Thyroid gland (tissue), 4 donors: ENCODE measurements at places on chromosomes 16 and 17.

DNA sequence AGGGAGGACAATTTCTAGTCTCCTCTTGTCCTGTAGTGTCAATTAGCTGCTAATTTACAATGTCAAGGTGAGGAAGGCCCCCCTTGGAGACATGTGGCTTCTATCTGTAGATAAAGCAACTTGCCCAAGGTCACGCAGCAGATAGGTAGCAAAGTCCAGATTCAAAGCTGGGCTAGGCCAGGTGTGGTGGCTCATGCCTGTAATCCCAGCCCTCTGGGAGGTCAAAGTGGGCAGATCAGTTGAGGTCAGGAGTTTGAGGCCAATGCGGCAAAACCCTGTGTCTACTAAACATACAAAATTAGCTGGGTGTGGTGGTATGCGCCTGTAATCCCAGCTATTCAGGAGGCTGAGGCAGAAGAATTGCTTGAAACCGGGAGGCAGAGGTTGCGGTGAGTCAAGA lies 11.1 kb downstream of the TRPV3 start:
- no peak overlapping the region for H3K27ac ChIP-seq
- no peaks in the 10 kb centered on the region for H3K36me3 ChIP-seq
- H3K27me3 ChIP-seq: no peaks in the 10 kb centered on the region
- no peak for DNase-seq

GRCh38 chr16:20383106-20384029 lies 21.2 kb downstream of the PDILT start:
- no peaks in the 10 kb centered on the region for H3K4me1 ChIP-seq
- no peak overlapping the region for H3K4me3 ChIP-seq
- no peaks in the 10 kb centered on the region for H3K27me3 ChIP-seq
- DNase-seq: peak; percentile 60

- no peaks in the 10 kb centered on the region for H3K36me3 ChIP-seq
- peak overlapping the region; percentile 89 for H3K27ac ChIP-seq
- peak overlapping the region; percentile 88 for H3K4me3 ChIP-seq
- peaks cover 22% of the 10 kb centered on the region for H3K4me1 ChIP-seq
- no peaks in the 10 kb centered on the region for H3K27me3 ChIP-seq
Observed at GRCh38 chr17:68102318-68102758, 66.8 kb downstream of the KPNA2 start.

DNA sequence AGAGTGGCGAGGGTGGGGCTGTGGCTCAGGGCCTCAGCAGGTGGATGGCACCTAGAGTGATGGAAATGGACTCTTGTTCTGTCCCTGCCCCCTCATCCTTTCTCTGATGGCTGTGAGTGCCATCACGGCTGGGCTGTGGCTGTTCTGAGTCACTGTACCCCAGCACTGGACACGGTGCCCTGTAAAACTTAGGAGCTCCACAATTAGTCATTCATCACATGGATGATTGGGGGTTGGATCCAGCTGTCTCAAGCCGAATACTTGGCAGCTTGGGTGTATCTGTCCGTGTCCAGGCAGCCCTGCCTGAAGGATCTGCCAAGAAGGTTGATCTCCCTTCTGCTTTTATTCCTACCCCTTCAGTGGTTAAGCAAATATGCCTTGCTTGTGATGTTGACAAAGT lies 295.5 kb upstream of the EEF2KMT start:
- H3K36me3 ChIP-seq: no peaks in the 10 kb centered on the region
- no peak for DNase-seq
- H3K4me1 ChIP-seq: no peaks in the 10 kb centered on the region
- H3K27ac ChIP-seq: no peak overlapping the region
- no peak overlapping the region for H3K4me3 ChIP-seq

DNA sequence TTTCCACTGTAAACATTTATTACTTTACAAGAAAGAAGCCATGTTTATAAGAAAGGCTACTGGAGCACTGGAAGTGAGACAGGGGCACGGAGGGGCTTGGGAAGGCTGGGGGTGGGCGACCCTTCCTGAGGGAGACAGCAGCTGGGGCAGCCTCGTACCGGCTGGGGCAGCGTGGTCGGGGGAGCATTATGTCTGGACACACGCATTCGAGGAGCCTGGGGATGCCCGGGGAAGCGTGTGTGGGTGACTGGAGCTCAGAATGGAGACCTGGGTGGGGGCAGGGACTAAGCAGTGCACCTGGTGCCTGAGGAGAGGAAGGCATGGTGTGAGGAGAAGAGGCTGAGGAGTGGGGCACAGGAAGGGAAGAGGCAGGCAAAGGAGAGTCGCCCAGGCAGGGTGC lies 64.5 kb downstream of the SRCIN1 start:
- H3K27ac ChIP-seq: no peak overlapping the region
- H3K4me1 ChIP-seq: no peaks in the 10 kb centered on the region
- no peaks in the 10 kb centered on the region for H3K36me3 ChIP-seq
- H3K27me3 ChIP-seq: no peaks in the 10 kb centered on the region
- H3K4me3 ChIP-seq: no peak overlapping the region

DNA sequence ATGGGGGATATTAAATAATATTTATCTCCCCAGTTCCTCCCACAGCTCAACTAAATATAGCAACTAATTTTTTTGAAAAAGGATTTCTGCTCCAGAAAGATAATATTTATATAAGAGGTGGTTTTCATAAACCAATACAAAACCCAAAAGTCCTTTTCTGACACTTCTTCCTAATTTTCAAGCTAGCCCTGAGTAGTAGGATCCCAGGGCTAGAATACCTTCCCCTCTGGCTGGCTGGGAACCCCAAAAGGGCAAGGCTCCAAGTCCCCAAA lies 1.3 kb downstream of the ATP2A3 start:
- no peak overlapping the region for H3K4me3 ChIP-seq
- DNase-seq: no peak
- peaks cover 3% of the 10 kb centered on the region for H3K27me3 ChIP-seq
- no peak overlapping the region for H3K27ac ChIP-seq
- H3K4me1 ChIP-seq: peaks cover 4% of the 10 kb centered on the region
- no peaks in the 10 kb centered on the region for H3K36me3 ChIP-seq

- H3K27me3 ChIP-seq: no peaks in the 10 kb centered on the region
- H3K4me3 ChIP-seq: no peak overlapping the region
- H3K27ac ChIP-seq: no peak overlapping the region
- peaks cover 4% of the 10 kb centered on the region for H3K4me1 ChIP-seq
- peak; percentile 34 for DNase-seq
Observed at GRCh38 chr17:50816771-50817751, 18.3 kb upstream of the WFIKKN2 start.

DNA sequence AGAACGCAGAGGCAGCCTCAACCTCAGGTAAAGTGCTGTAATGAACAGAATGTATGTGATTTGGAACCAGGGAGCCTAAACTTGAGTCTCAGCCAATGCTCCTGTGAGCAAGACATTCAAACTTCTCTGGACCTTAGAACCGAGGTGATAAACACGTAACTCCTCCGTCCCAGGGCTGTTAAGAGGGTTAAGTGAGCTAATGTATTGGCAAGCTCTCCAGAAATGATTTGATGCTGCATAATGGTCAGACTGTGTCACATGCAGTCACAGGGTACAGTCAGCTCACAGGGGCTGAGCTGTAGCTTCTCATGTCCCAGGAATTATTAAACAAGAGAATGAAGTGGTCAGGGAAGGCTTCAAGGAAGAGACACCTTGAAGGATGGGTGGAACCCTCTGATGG lies 10.0 kb upstream of the SLC4A1 start:
- no peaks in the 10 kb centered on the region for H3K36me3 ChIP-seq
- DNase-seq: no peak
- no peak overlapping the region for H3K4me3 ChIP-seq

- no peak overlapping the region for H3K4me3 ChIP-seq
- no peaks in the 10 kb centered on the region for H3K36me3 ChIP-seq
- no peaks in the 10 kb centered on the region for H3K4me1 ChIP-seq
- DNase-seq: no peak
Observed at GRCh38 chr16:2810651-2811050, 6.4 kb upstream of the PRSS21 start.

DNA sequence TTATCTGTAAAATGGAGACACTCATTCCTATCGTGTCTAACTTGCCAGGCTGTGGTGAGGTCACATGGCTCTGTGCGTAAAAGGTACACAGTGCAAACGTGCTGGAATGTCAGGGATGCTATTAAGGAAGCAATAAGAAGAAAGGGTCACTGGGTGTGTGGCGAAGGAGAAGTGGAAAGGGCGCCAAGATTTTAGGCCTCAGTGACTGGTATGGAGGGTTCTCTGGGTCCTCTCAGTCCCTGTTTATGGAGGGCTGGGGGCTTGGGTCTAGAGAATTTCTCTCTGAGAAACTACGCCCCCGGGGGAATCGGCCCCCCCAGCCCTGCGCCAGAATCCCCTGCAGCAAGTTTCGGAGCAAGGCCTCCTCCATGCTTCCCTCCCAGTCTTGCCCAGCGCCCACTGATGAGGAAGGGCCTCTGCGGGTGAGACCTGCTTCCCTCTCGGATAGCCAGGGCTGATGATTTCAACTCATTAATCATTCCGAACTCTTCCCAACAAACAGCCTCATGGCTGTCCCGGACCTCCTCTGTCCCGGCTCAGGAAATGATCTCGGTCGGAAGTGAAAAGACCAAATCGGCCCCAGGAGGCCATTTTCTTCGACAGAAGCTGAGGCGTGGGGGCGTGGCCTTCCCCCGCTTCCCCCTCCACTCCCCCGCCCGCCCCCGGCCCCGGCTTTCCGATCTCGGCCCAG lies 1.2 kb upstream of the HEXIM1 start:
- H3K27me3 ChIP-seq: no peaks in the 10 kb centered on the region
- H3K4me3 ChIP-seq: peak overlapping the region; percentile 71
- H3K36me3 ChIP-seq: no peaks in the 10 kb centered on the region
- H3K27ac ChIP-seq: peak overlapping the region; percentile 93

DNA sequence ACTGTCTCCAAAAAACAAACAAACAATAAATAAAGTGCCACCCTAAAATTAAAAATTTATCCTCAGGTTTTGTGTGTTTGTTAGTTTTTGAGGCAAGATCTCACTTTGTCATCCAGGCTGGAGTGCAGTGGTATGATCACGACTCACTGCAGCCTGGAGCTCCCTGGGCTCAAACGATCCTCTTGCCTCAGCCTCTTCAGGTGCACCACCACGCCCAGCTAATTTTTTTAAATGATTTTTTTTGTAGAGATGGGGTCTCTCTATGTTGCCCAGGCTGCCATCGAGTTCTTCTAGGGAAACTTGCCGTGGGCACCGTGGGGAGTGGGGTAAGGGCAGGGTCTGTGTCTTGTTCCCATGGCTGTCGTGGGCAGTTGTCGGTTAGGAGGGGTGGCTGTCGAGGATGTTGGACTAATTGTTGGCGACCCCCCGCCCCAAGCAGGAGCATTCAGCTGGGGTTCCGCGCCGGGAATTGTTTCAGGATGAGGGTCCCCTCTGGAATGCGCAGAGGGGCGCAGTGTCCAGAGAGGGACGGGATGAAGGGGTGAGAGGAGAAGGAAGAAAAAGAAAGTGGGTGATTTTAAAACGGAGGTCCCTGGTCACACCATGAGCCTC lies 1.1 kb upstream of the RNF213 start:
- H3K27ac ChIP-seq: peak overlapping the region; percentile 94
- peaks cover 35% of the 10 kb centered on the region for H3K4me1 ChIP-seq
- peak overlapping the region; percentile 32 for H3K4me3 ChIP-seq
- peaks cover 4% of the 10 kb centered on the region for H3K36me3 ChIP-seq
- peak; percentile 33 for DNase-seq
- no peaks in the 10 kb centered on the region for H3K27me3 ChIP-seq

GRCh38 chr17:28865946-28866752 lies 11.3 kb downstream of the ERAL1 start:
- H3K27ac ChIP-seq: no peak overlapping the region
- H3K4me3 ChIP-seq: no peak overlapping the region
- DNase-seq: no peak
- no peaks in the 10 kb centered on the region for H3K36me3 ChIP-seq

- H3K36me3 ChIP-seq: no peaks in the 10 kb centered on the region
- no peak overlapping the region for H3K4me3 ChIP-seq
- peaks cover 33% of the 10 kb centered on the region for H3K4me1 ChIP-seq
- peak overlapping the region; percentile 87 for H3K27ac ChIP-seq
Observed at GRCh38 chr17:81065500-81065899, 30.5 kb downstream of the BAIAP2 start.

GRCh38 chr17:3911271-3912053 lies 4.8 kb downstream of the P2RX1 start:
- H3K4me1 ChIP-seq: no peaks in the 10 kb centered on the region
- DNase-seq: no peak
- no peak overlapping the region for H3K4me3 ChIP-seq
- no peak overlapping the region for H3K27ac ChIP-seq
- H3K36me3 ChIP-seq: no peaks in the 10 kb centered on the region

DNA sequence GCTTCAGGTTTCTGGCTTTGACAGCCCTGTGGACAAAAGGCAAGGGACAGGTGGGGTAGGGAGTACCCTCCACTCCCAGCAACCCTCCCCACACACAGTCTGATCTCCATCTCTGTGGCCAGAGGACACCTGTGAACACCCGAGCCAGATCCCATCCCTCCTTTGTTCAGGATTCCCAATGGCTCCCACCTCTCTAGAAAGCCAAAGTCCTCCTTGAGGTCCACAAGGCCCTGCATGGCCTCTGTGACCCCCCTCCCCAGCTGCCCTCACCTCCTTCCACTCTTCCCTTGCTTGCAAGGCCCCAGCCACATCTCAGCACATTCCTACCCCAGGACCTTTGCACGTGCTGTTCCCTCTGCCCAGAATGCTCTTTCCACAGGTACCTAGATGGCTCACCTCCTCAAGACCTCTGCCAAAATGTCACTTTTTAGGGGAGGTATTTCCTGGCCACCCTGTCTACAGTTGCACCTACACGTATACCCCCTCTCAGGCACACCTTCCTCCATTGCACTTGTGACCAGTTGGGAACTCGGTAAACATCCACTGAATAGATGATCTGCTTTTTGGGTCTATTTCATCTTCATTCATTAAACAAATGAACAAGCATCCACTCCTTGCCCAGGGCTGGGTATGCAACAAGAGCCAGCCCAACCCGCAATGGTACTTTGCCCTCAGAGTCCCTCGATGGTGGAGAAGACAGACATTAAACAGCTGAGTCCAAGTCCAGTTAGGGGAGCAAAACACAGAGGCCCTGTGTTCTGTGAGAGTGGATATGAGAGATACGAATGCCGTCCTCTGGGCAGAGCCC lies 107.0 kb downstream of the CRLF3 start:
- H3K27me3 ChIP-seq: no peaks in the 10 kb centered on the region
- DNase-seq: no peak
- H3K4me1 ChIP-seq: no peaks in the 10 kb centered on the region
- H3K27ac ChIP-seq: no peak overlapping the region
- no peak overlapping the region for H3K4me3 ChIP-seq

- DNase-seq: no peak
- no peak overlapping the region for H3K27ac ChIP-seq
- no peaks in the 10 kb centered on the region for H3K4me1 ChIP-seq
- no peaks in the 10 kb centered on the region for H3K36me3 ChIP-seq
- H3K4me3 ChIP-seq: no peak overlapping the region
Observed at GRCh38 chr17:32287804-32288511, 22.3 kb downstream of the RHBDL3 start.

GRCh38 chr16:74224828-74225612 lies 71.6 kb upstream of the PSMD7 start:
- H3K4me3 ChIP-seq: no peak overlapping the region
- H3K4me1 ChIP-seq: no peaks in the 10 kb centered on the region
- H3K36me3 ChIP-seq: no peaks in the 10 kb centered on the region
- H3K27me3 ChIP-seq: no peaks in the 10 kb centered on the region
- H3K27ac ChIP-seq: no peak overlapping the region
- DNase-seq: no peak
